AG04449 (cell line): ENCODE measurements at places on chromosomes 4 and X.

DNA sequence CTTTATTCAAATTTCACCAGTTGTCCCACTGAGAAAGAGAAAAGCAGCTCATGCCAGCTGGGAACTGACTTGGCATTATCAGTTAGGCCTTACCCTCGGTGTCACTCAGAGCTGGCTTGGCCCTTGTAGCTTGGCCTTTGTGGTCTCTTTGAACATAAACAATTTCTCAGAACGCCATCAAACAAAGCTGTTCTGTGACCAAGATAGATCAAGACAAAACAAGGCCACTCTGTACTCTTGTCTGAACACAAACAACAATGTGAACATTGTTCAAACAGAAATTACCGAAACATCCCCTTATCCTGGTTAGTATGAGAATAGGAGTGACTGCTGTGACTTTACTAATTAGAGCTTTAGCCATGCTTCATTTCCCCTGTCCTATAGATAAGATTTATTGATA lies 57.2 kb downstream of the DIPK2B start:
- DNase-seq, result no peak

- no peak for DNase-seq
These were observed 99.1 kb downstream of the SNCA start for GRCh38 chr4:89737888-89738287.

GRCh38 chr4:114890773-114891172 lies 222.6 kb downstream of the NDST4 start:
- DNase-seq, result no peak

DNA sequence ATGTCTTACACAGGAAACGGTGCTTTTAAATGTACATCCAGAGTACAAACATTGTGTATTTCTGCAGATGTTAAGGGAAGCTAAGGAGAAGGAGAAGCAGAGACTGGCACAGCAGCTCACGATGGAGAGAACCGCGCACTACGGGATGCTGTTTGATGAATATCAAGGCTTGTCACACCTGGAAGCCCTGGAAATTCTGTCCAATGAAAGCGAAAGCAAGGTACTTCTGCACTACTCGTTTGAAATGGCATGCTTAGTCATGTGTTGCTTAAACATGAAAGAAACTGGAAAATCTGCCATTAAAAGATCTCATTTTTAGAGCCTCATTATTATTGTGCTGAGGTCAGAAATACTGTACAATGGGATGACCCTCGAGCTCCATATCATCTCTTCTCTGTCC lies 47.2 kb downstream of the FAM114A1 start:
- DNase-seq, result no peak

DNA sequence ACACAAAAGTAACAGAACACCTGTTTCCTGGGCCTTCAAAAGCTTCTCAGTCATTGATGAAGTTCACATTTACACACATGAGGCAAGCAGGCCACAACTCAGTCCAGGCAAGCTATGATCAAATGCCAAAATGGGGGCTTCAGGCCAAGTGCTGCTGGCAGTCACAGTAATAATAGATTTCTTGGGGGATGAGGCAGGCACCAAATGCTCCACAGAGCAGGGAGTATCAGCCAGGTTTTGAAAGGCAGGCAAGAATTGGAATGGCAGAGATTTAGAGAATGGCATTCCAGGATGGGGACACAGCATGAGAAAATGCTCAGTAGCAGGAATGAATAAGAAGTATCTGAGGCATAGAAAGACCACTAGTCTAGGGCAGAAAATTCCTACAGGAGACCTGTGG lies 52.8 kb downstream of the GRIA3 start:
- no peak for DNase-seq

DNA sequence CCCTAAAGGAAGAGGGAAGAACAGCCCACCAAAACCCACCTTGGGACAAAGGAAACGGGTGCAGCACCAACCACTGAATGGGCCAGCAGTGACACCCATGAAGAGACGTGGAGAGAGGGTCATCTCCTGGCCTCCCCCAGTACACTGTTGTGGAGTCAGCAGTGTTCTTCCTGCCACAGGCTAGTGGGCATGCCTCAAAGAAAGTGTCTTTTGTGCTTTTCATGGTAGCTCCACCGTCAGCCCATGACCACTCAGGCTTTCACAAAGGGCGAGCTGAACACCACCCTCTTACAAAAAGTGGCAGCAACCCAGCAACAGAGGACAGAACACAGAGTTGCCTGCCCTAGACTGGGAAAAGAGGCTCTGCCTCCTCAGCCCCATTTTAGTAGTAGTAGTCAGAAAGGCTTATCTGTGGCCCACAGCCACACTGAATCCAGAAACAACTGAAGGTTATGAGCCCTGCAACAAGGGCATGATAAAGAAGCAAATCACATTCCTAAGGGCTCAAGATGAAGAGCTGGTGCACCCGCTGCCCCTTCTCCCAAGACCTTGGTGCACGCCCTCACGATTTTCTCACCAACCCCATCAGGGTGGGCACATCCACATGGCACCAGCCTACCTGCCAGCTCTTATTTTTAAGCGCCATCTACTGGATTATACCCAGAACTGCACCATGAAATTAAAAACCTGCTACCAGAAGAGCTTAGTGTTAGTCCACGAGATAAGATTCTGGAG lies 53.1 kb downstream of the RAB28 start:
- no peak for DNase-seq
